ENCODE measurements at places on chromosomes 7 and 10. TPM values are rescaled to one million over a fixed set of nuclear protein-coding genes. Genes with fewer than 3 reads are reported as not detected.

- no peak for DNase-seq
Observed at GRCh38 chr10:8137726-8138125, 83.2 kb downstream of the GATA3 start.

DNA sequence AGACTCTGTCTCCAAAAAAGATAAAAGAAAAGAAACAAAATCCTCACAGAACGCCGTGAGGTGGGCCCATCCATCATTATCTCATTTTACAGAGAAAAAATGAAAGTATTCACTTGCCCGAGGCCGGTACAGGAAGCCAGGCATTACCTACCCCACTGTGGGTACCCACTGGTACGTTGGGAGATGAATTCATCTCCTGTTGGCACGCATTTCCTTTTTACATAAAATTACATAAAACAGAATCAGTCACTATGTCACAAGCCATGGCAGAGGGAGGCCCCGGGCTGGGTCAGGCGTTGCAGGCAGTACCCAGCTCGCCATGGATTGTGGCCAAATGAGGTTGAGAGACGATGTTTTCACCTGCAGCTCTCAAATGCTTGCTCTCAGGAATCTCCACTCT lies 38.6 kb upstream of the TNRC18 start:
- no peak for DNase-seq

DNA sequence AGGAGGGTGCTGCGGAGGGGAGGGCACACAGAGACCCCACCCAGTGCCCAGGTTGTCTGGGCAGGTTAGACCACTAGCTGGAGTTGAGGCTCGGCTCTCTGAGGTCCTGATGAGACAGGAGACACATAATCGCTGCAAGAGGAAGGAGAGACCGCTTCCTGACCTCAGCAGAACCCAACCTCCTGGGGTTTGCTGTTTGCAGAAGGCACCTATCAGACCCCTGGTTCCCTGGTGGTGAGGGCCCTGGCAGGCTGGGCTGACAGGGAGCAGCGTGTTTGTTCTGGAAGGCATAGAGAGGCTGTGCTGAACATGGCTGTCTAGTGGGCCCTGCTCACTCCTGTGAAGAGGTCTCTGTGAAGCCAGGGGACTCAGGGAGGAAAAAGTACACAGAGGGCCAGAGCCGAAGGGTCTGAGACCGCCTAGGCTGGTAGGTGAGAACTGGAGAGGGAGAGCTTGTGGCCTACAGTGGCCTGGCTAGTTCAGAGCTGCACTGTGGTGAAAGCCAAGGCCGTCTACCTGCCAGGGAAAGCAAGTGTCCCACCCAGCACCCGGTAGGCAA lies 39.4 kb upstream of the NPFFR1 start:
- DNase-seq = no peak

DNA sequence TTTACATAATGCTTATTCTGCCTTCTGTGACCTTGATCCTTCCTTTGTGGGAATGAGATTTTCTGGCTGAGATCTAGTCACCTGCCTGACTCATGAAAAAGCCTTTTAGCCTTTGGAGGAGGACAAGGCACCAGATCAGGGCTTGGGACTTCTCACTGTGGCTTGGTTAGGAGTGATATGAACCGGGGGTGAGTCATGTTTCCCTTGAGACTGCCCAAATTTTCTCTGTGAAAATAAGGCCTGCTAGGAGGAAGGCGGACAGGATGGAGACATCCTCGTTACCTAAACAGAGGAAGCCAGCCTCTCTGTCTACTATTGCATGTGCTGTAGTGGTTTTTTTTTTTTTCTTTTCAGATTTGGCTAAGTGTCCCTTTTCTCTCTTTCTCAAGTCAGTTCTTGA lies 57.8 kb downstream of the EVX1 start:
- no peak for DNase-seq

GRCh38 chr7:105321754-105322455 lies 66.8 kb downstream of the SRPK2 start:
- no peak for DNase-seq

- no peak for DNase-seq
Observed at GRCh38 chr7:102129636-102130370, 156.9 kb upstream of the SH2B2 start.

DNA sequence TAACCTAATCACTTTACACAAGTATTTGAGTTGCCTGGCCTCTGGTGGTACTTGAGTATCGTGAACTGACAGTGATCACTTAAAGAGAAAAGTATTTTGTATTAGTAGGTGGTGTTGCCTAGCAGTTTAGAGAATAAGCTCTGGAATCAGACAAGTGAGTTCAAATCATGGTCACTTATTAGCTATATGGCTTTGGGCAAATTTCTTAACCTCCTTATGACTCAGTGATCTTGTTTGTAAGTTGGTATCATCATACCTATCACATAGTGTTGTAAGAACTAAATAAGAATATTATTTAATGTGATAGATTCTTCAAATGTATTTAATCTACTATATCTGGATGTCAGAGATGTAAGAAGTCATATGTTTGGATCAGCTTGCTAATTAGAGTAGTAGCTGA lies 163.8 kb downstream of the RNF133 start:
- DNase-seq = no peak

- DNase-seq = no peak
Observed at GRCh38 chr10:21327289-21327993, 198.0 kb downstream of the SKIDA1 start.

- no peak for DNase-seq
Observed at GRCh38 chr10:132860532-132860931, 74.6 kb upstream of the NKX6-2 start.

The NOM1 gene
- total RNA-seq = 17.7 TPM

The FOXI2 gene
- total RNA-seq = 0.21 TPM

The PSMG3 gene
- 73.9 TPM for total RNA-seq

Measured in kidney epithelial cell (primary cell).